Activated T-helper 17 cell treated with anti-CD3 and anti-CD28 coated beads, Interleukin-2, amount 50 U/mL, for 72 hours (primary cell): ENCODE measurements at places on chromosomes 4 and X.

- no peaks in the 10 kb centered on the region for H3K4me1 ChIP-seq
- no peak overlapping the region for H3K4me3 ChIP-seq
- H3K27ac ChIP-seq, result no peak overlapping the region
- H3K27me3 ChIP-seq, result no peaks in the 10 kb centered on the region
- no peaks in the 10 kb centered on the region for H3K36me3 ChIP-seq
These were observed 98.7 kb downstream of the GLUD2 start for GRCh38 chrX:121146059-121146628.

GRCh38 chr4:151952137-151952536 is 191.3 kb upstream of the GATB start:
- H3K4me1 ChIP-seq, result no peaks in the 10 kb centered on the region
- H3K27ac ChIP-seq, result no peak overlapping the region
- no peak overlapping the region for H3K4me3 ChIP-seq
- no peaks in the 10 kb centered on the region for H3K27me3 ChIP-seq
- no peak for ATAC-seq

DNA sequence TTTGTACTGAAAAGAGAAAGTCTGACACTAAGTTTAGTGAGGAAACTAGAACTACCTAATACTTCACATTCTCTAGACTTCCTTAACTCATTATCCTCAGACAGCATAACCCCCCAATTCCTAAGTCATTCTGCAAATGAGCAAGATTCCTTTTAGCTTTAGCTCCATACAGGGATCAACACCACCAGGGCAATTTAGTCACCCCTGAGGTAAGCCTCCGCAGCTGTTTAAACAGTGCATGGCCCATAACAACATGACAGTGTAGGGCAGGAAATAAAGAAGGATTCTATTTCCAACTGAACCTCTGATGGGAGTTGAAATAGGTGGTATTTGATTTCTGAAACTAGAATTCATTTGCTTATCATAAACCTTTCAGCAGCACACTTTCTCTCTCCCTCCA is 112.8 kb upstream of the DKK2 start:
- no peaks in the 10 kb centered on the region for H3K36me3 ChIP-seq
- peaks cover 12% of the 10 kb centered on the region for H3K4me1 ChIP-seq
- no peak for ATAC-seq
- H3K27me3 ChIP-seq, result no peaks in the 10 kb centered on the region
- no peak overlapping the region for H3K4me3 ChIP-seq

- H3K36me3 ChIP-seq, result no peaks in the 10 kb centered on the region
- no peaks in the 10 kb centered on the region for H3K4me1 ChIP-seq
- no peak for ATAC-seq
These were observed 237.7 kb upstream of the TLL1 start for GRCh38 chr4:165635381-165635780.

DNA sequence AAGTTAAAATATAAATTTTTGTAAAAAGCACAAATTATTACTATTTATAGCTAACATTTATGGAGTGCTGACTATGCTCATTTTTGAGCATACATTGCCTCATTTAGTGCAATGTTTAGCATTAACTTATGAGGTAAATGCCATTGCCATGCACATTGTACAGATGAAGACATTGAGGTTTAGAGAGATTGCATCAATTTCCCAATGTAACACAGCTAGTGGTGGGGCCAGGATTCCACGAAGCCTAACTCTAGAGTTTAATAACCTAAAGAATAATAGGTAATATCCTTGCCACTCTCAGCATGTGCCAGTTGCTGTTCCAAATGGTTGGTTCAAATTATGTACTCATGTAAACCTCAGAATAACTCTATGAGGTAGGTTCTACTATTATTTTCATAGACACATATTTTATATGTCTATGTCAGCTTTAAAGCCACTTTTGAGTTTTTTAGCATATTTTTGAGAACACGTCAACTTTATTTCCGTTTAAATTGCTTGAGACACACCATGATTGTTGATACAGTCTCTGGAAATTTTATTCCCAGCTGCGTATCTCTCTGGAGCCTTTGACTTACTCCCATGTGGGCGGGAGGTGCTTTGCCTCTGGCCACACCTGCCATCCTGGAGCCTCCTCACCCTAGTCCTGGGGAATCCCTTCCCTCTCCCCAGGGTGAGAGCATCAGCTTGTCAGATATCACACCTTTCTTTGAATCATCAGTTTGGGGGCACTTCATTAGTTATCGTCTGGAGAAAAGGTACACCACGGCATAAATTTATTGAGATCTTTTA is 10.8 kb upstream of the ADH1A start:
- no peak overlapping the region for H3K27ac ChIP-seq
- H3K27me3 ChIP-seq, result no peaks in the 10 kb centered on the region
- no peak overlapping the region for H3K4me3 ChIP-seq
- H3K36me3 ChIP-seq, result no peaks in the 10 kb centered on the region
